Fibroblast of lung (primary cell): ENCODE measurements at places on chromosomes 6 and 20.

GRCh38 chr20:1817577-1818211 lies 77.5 kb upstream of the SIRPA start:
- no peaks in the 10 kb centered on the region for H3K27me3 ChIP-seq
- no peaks in the 10 kb centered on the region for H3K36me3 ChIP-seq
- H3K27ac ChIP-seq: no peak overlapping the region
- H3K4me3 ChIP-seq: no peak overlapping the region
- peaks cover 30% of the 10 kb centered on the region for H3K4me1 ChIP-seq

DNA sequence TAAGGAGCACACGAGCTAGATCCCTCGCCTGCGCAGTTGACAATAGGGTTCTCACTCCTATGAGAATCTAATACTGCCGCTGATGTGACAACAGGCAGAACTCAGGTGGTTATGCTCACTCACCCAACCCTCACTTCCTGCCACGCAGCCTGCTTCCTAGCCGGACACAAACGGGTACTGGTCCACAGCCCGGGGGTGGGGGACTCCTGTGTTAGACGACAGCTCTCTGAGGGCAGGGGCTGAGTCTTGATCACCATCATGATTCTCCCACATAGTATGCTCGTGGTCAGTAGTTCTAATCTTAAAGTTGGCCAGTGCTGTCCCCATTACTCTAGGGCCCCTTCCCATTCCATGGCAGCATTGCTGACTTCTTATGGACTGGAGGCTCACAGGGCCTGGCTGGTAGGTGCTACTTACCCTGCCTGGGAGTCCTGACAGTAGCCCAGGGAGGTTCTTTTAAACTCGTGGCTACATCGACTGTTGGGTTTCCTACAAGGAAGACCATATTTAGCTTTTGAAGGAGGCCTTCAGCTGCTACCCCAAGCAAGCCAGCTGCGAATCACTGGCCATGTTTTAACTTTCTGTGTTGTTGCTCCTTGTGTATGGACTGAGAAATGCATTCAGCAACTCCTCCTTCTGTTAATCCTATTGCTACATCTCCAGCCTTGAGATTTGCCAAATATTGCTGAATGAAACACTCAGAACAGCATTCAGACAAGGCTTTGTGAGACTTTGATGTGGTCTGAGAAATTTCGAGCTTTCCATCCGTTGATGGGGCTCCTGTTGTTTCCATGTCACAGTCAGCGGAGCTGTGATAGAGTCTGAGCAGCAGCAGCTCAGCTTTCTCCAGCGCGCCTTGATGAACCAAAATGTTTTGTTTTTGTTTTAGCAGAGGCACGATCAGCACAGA lies 300.3 kb downstream of the NRN1 start:
- H3K4me3 ChIP-seq: no peak overlapping the region
- H3K36me3 ChIP-seq: no peaks in the 10 kb centered on the region
- no peaks in the 10 kb centered on the region for H3K27me3 ChIP-seq
- DNase-seq: no peak

DNA sequence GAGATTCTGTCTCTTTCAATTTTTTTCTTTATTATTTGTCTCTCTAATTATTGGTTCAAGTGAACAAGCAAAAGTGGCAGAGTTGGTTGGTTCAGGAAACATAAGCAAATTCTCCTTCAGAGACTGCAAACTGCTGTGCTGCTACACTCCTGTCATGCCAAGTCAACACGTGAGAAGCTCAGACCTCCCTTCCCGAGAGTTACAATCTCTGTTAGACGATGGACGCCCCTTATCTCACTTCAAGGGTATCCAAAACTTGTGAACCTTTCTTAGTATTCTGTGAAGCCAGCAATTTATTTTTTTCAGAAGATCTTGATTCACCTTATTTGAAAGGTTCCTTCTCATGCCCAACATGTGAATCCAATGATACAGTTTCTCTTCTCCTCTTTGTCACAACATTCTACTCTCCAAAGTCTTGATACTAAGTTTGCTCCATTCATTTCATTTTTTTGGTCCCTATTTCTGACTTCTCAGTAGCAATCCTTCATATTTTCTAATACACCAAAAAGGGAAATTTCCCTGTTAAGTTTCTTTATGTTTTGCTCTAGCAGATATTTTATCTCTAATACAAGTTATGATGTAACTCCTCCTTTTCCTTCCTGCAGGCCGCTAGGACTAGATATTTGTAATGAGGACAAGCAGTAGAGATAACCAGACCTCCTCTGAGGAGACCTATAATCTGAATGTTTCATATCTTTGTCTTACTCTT lies 448.8 kb upstream of the CITED2 start:
- H3K27me3 ChIP-seq: no peaks in the 10 kb centered on the region
- H3K36me3 ChIP-seq: no peaks in the 10 kb centered on the region
- H3K4me1 ChIP-seq: peaks cover 5% of the 10 kb centered on the region
- no peak for DNase-seq
- H3K4me3 ChIP-seq: no peak overlapping the region
- H3K27ac ChIP-seq: no peak overlapping the region

- no peaks in the 10 kb centered on the region for H3K27me3 ChIP-seq
- no peak overlapping the region for H3K4me3 ChIP-seq
- no peaks in the 10 kb centered on the region for H3K36me3 ChIP-seq
- peaks cover 7% of the 10 kb centered on the region for H3K4me1 ChIP-seq
Measured at GRCh38 chr6:21753241-21754108, 159.9 kb downstream of the SOX4 start.

DNA sequence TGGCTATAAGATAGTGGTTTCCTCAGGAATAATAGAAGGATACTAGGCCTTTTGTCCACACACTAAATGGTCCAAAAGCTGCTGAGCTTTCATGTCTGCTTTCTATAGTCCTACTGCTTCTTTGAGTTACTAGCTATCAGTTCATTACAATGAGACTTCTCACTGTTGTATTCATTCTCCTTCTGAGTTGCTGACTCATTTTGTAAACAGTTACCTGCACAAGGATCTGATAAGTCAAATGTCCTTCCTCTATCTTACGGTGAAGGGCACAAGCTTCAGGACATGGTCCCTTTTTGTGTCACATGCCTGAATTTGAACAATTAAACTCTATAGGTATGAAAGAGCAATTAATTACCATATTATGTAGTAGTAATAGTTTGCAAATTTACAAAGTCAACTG lies 90.5 kb downstream of the MAN1A1 start:
- H3K4me3 ChIP-seq: no peak overlapping the region
- DNase-seq: no peak
- no peaks in the 10 kb centered on the region for H3K27me3 ChIP-seq
- H3K4me1 ChIP-seq: peaks cover 2% of the 10 kb centered on the region
- no peak overlapping the region for H3K27ac ChIP-seq

GRCh38 chr20:48618631-48619030 lies 209.2 kb downstream of the PREX1 start:
- no peaks in the 10 kb centered on the region for H3K27me3 ChIP-seq
- no peaks in the 10 kb centered on the region for H3K36me3 ChIP-seq
- DNase-seq: no peak
- no peaks in the 10 kb centered on the region for H3K4me1 ChIP-seq
- H3K27ac ChIP-seq: no peak overlapping the region
